ENCODE measurements at places on chromosomes 5 and 9. TPM values are rescaled to one million over a fixed set of nuclear protein-coding genes. Genes with fewer than 3 reads are reported as not detected.

VCAN gene
- 930 TPM for total RNA-seq

MOB3B gene
- 5.8 TPM for total RNA-seq

DNA sequence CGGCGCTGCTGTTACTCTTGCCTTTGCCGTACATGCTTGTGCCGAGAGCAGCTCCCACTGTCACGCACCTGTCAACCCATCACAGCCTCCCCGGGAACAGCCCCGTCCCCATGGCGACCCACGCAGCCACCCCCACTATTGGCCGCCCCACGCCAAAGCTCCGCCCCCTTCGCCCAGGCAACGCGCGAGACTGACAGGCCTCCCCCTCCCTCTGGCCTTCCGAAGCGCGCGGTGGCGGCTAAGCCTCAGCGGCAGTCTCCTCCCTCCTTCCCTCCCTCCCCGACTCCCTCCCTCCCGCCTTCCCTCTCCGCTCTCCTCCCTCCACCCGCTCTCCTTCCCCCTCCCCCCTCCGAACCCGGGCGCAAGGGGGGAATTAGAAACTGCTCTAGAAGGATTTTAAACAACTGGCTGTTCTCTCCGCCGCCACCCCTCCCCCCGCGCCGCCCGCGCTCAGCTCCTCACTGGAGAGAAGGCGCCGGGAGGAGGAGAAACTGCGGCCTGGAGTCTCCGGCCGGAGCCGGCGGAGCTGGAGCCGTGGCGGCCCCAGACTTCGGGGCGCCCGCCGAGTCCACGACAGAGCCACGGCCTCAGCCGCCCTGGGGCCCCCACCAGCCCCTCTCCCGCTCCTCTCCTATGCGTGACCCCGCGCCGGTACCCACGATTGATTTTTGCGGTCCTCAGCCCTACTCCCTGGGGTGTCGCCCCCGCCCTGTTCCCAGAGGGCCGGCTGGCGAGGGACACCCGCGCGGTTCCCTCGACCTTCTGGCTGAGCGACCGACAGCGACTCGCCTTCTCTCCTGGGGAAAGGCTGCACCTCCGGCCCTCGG lies at the start of gene SSBP2:
SSBP2 (minus strand) TSS at position 89 of the 827 bp plus-strand sequence; CDS start at position 34, 55 bp downstream.
- peak; percentile 99 for DNase-seq

DNA sequence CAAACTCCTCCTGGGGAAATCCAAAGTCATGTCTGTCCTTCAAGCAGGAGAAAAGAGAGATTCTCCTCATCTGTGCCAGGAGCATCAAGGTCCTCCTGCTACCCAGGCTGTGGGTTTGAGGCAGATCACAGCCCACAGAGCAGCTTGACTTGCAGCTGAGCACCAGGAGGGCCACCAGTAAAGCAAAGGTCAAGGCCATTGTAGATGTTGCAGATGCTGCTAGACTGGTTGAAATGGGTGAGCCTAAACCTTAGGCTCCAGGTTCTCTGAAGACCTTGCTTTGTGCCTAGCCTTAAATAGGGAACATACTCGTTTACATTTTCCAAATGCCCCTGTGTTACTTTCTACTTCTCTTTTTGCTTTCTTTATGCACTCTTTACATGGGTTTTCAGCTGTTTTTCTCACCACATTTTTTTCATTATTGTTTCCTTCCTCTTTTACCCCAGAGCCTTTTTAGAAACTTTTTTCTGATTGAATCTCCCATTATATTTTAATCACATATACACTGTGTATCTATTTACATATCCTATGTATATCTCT lies at the start of gene IFNA2:
IFNA2 (minus strand) TSS at position 268 of the 540 bp plus-strand sequence; CDS start at position 199, 69 bp downstream.
- DNase-seq, result no peak

GRCh38 chr9:116736399-116737151 lies 49.5 kb downstream of the TRIM32 start:
- no peak for DNase-seq

All from umbilical cord (tissue), 2 donors.